ENCODE measurements at places on chromosomes 16 and 17. TPM values are rescaled to one million over a fixed set of nuclear protein-coding genes. Genes with fewer than 3 reads are reported as not detected.

- no peak for DNase-seq
These were observed 157.6 kb downstream of the RAB11FIP4 start for GRCh38 chr17:31549121-31549524.

DNA sequence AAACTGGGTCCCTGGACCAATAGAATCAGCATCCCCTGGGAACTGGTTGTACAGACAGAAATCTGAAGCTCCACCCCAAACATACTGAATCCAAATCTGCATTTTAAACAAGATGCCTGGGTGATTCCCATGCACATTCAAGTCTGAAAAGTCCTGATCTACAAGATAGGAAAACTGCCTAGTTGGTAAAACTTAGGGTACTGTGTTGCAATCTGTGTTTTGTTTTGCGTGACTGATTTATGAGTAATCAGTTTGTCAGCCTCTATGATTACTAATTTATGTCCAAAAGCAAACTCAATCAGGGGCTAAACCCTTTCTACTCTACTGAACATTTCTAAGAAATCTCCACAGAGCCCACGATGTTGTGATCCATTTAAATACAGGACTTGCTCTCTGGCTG, 103.8 kb downstream of the YPEL2 start:
- DNase-seq = no peak

The UMOD gene
- polyA plus RNA-seq = 0.11 TPM

GRCh38 chr17:41553987-41554680, 17.7 kb downstream of the KRT9 start:
- no peak for DNase-seq

DNA sequence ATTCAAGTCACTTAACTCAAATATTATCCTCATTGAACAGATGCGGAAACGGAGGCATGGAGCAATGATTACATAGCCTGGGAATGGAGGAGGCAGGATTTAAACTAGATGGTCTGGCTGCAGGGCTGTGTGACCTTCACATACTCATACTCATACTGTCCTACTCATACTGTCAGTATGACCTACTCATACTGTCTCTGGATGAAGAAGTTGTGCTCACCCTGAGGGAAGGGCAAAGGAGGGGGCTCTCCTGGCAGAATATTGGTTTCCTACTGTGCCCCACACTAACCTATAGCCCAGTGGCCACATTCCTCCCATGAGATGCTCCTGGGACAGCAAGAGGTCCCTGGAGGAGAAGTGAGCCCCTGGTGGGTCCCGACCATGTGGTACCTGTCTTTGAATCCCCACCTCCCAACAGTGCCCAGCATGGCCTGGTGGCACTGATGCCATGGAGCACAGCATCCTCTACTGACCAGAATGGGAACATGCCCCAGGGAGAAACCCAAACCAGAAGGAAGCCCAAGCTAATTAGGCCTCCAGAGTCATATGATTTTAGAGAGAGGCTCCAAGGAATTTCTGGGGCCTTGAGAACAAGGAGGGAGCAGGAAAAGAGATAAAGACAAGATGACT, 197.3 kb upstream of the SDK2 start:
- DNase-seq = no peak

All from left lung (tissue), 14 donors.